ENCODE measurements at places on chromosomes 6 and 20.

- no peak for DNase-seq
Measured at GRCh38 chr6:157541618-157542413, 160.8 kb downstream of the ZDHHC14 start.

DNA sequence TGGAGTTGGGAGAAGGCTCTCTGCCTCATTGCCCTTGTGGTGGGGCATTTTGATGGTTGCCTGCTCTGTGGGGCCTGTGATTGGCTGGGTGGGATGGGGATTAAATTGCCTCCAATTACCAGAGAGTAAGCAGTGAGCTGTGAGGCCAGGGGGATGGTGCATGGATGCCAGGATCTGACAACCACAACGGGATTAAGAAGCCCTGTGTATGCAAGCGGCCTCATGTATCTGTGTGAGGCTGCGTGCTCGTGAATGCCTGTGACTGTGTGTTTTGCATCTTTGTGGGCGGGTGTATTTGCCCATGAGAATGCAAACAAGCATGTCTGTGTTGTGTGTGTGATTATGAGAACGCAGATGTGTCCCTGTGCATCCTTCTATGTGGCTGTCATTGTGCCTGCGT is 46.1 kb downstream of the CD40 start:
- no peak for DNase-seq

GRCh38 chr20:32631933-32632460 is 41.7 kb downstream of the C20orf203 start:
- DNase-seq = no peak

GRCh38 chr6:20892365-20892764 is 358.1 kb downstream of the CDKAL1 start:
- no peak for DNase-seq

GRCh38 chr20:1811621-1812498 is 83.3 kb upstream of the SIRPA start:
- no peak for DNase-seq

DNA sequence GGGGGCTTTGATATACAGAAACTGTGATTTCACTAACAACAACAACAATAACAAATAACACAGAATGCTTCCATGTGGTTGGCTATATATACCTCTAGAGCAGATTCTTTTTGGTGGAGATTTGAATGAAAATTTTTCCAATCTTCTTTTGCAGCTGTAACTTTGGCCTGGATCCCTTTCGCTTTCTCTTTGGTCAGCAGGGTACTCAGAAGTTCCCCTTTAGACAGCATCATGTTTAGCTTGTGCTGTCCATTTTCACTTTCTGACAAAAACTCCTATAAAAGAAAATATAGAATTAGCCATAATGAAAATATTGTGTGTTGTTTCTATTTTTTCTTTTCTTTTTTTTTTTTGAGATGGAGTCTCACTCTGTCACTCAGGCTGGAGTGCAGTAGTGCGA is 264.2 kb downstream of the SYNE1 start:
- no peak for DNase-seq

DNA sequence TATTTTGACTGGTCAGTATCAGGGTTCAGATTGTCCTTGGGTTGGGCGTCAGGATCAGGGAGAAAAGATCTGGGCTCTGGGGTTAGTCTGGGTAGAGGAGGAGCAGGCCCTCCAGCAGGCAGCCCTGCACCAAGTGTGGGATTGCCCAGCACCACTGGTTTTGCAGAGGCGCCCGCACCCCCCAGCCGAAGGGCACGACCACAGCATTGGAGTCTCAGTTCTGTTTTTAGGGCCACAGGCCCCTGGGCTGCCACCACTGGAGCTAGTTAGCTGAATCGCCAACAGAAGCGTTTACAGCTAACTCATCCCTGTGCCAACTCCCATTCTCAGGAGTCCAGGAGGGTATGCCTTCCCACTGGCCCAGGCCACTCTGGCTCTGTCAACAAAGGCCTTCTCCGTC is 84.2 kb downstream of the TCP11 start:
- DNase-seq = no peak

DNA sequence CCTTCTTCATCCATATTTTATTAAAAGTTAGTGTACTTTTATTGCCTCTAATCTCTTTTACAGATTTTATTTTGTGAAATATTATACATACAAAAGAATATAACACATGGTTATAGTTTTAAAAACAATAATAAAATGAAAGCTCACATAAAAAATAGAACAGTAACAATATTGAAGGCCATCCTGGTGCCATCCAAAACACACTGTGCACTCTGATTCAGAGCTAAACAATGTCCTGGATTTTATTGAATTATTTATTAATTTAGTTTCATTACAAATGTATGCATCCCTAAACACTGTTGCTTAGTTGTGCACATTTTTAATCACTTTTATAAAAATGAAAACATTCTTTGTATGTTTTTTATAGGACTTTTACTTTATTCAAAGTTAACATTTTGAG is 32.9 kb downstream of the RNF217 start:
- no peak for DNase-seq

- DNase-seq = no peak
Measured at GRCh38 chr6:35360349-35361138, 18.2 kb downstream of the PPARD start.

GRCh38 chr20:60063048-60063451 is 104.8 kb downstream of the CDH26 start:
- no peak for DNase-seq

DNA sequence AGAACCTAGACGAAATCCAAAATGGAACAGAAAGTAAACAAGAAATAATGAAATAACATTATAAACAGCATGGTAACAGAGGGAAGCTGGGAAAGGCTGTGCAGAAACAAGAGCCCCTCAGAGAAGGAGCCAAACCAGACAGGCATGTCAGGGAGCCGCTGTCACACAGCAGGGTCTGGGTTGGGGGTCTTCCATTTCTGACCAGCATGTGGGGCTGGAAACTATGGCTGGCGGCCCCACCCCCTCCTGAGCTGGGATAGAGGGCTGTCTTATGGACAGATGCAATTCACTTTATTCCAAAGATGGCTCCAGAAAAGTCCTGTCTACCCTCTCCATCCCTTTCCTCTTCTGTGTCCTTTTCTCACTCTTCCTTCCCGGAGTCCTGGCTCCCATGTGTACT is 27.3 kb downstream of the C6orf89 start:
- DNase-seq = no peak

GRCh38 chr6:51093871-51094270 is 275.2 kb downstream of the TFAP2B start:
- no peak for DNase-seq

GRCh38 chr6:5837323-5837722 is 169.4 kb downstream of the NRN1 start:
- no peak for DNase-seq

- DNase-seq = no peak
Measured at GRCh38 chr6:3825331-3825831, 23.8 kb upstream of the FAM50B start.

DNA sequence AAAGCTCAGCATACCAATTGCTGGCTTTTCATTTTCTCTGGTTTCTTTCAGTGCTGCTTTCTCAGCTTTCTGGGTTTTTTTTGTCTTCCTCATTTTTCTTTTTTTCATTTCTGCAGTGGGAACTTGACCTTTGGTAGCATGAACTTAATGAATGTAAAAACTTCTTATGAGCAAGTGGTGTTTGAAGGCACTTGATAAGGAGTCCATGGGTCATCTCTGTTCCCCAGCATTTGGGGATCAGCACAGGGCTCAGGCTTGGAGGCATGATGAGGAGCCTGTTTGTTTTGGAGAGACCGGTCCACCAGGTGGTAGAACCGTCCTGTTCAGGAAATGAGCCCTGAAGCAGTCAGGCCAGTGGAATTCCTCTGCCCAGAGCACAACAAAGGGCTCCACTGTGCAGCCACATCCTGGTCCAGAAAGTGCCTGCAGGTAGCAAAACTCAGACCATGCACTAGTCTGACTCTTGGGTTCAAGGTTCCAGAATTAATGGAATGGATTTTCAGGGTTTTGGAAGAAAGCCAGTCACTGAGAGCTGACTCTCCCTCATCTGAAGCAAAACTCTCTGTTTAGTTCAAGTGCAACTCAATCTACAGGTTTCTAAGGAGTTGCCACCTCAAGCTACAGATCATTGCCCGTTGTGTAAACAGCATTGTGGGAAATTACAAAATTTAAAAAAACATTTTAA is 52.3 kb upstream of the ADGRF1 start:
- no peak for DNase-seq

DNA sequence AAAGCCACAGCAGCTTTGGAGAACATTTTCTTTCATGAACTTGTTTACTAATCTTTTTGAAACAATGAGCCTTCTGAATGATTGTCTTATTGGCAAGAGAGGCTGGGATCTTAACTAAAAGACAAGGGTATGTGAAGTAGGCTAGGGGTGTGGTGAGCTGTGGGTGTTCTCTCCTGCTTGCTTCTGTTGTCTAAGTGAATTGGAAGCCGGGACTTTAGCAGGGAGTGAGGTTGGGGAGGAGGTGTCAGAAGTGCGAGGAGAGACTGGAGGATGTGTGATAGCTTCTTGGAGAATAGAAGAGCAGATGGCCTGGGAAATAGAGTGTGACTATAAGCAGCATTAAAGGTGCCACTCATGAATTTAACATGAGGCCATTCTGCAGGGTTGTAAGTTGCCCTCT is 562.8 kb downstream of the UTRN start:
- no peak for DNase-seq

- no peak for DNase-seq
Measured at GRCh38 chr20:62316331-62317166, 13.8 kb downstream of the ADRM1 start.

- no peak for DNase-seq
Measured at GRCh38 chr6:1463751-1464426, 74.5 kb downstream of the FOXF2 start.

GRCh38 chr6:89745716-89746115 is 73.9 kb downstream of the MDN1 start:
- DNase-seq = no peak

GRCh38 chr6:137084865-137085617 is 40.3 kb upstream of the IL20RA start:
- no peak for DNase-seq

- DNase-seq = no peak
Measured at GRCh38 chr20:17226410-17227218, at the start of gene PCSK2. TSS of gene PCSK2 (plus strand) at chr20:17227040. CDS start at chr20:17227306, 266 bp downstream.

- no peak for DNase-seq
Measured at GRCh38 chr6:83862776-83863471, 3.4 kb downstream of the CYB5R4 start.

DNA sequence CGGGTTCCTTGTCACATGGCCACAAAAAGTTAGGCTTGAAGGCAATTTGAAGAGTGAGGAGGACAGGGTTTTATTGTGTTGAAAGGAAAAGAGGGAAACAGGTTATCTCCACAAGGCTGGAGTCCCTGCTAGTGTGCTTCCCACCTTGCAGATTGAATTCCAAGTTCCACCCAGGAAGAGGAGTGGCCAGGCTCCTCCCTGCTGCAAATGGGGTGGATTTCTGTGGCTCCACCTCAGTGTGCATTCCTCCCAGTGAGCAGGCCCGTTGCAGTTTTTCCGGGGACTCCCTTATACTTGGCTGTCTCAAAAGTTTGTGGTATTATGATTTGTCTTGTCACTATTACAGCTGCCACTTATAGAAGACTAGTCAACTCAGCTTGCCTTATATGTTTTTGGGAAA is 281.8 kb upstream of the PLCB4 start:
- no peak for DNase-seq

GRCh38 chr6:122116119-122116834 is 283.2 kb upstream of the HSF2 start:
- DNase-seq = no peak

GRCh38 chr20:48776306-48776705 is 51.5 kb downstream of the PREX1 start:
- no peak for DNase-seq

DNA sequence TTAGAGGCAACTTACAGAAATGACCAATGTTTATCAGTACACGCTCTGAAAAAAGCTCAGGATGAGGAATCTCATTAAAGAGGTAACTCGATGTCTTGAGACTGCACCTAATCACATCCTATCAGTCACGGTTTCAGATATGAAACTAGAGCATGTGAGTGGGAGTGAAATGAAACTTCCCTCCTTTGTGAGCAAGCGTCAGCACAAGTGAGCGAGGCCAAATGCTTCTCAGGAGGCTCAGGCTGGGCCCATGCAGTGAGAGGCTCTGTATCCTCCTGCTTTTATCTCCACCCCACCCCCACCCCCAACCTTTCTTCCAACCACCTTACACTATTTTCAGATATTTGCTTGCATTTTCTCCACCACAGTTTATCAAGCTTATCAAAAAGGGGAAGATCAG is 140.8 kb upstream of the RIMS1 start:
- no peak for DNase-seq

DNA sequence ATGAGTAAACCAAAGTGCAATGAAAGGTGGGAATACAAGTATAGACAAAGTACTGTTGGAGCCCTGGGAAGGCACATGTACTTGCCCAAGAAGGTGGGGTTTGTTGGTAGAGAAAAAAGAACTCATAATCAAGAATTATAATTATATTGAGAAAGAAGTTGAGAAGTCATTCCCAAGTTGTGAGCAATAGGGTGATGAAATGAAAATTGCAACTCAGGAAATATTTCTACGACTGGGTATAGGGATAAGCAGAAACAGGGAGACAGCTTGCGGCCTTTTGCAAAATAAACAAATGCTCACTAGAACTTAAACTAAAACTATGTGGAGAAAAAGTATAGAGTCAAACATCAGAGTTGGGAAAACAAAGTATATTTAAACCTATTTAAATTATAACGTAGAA is 250.7 kb upstream of the FAM83B start:
- no peak for DNase-seq

- DNase-seq = no peak
Measured at GRCh38 chr6:2266031-2266795, 20.8 kb upstream of the GMDS start.

DNA sequence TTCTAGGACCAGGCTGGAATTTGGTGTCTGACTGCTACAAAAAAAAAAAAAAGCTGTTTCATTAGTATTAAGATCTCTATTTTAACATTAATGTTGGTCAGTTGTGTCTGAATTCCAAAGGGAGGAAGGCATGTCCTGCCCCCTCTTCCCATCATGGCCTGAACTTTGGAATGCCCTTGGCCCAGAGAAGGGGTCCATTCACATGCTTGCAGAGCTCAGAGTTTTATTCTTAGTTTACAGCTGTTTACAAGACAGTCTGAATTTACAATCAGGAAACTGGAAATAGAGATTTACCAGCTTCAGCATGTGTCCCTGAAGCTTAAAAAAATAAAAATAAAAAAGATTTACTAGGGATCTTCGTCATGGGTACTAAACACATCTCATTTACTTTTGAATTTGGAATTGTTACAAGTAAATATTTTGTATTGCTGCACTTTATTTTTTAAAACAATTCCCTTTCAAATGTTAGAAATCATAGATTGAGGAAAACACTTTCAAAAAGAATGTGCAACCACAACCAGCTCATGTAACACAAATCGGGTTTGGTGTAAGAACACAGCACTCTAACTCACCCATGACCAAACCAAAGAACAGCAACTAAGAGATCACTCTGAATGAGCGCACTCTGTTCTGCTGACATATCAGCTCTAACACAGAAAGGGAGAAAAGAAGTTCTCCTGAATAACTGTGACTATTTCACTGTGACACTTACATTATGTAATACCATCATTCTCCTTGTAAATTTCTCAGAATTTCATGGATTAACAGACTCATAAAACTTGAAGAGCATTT is 6.6 kb upstream of the SERPINB6 start:
- no peak for DNase-seq

GRCh38 chr20:62929051-62929538 is 2.8 kb upstream of the DIDO1 start:
- no peak for DNase-seq

- no peak for DNase-seq
Measured at GRCh38 chr6:89410788-89411144, 1.3 kb downstream of the RRAGD start.

- DNase-seq = no peak
Measured at GRCh38 chr6:164252948-164253347, 838.4 kb downstream of the QKI start.

- DNase-seq = no peak
Measured at GRCh38 chr6:151112130-151112529, 127.6 kb upstream of the AKAP12 start.
